ENCODE measurements at places on chromosomes 4 and X. TPM values are rescaled to one million over a fixed set of nuclear protein-coding genes. Genes with fewer than 3 reads are reported as not detected.

The EGF gene
- total RNA-seq, result not detected

- no peak for DNase-seq
Observed at GRCh38 chr4:95363559-95363925, 185.2 kb downstream of the UNC5C start.

- no peak for DNase-seq
Observed at GRCh38 chr4:100414016-100414790, 103.6 kb downstream of the EMCN start.

- DNase-seq, result peak; percentile 22
Observed at GRCh38 chr4:2963966-2964471, 648 bp downstream of the GRK4 start.

The ZNF595 gene
- 3.9 TPM for total RNA-seq

DNA sequence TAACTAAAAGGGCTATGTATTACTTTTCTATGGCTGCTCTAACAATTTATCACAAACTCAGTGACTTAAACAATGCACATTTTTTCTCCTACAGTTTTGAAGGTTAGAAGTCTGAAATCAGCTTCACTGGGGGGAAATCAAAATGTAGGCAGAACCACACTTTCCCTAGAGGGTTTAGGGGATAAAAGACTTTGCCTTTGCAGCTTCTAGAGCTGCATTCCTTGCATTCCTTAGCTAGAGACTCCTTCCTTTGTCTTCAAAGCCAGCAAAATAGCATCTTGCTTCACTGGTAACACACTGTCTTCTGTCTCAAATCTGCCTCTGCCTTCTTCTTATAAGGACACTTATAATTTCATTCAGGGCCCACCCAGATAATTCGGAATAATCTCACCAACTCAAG lies 152.4 kb upstream of the SPIN4 start:
- DNase-seq, result peak; percentile 2

- no peak for DNase-seq
Observed at GRCh38 chr4:76960014-76960413, 10.5 kb downstream of the SEPTIN11 start.

- DNase-seq, result no peak
Observed at GRCh38 chrX:110684653-110685052, 111.0 kb downstream of the CHRDL1 start.

DNA sequence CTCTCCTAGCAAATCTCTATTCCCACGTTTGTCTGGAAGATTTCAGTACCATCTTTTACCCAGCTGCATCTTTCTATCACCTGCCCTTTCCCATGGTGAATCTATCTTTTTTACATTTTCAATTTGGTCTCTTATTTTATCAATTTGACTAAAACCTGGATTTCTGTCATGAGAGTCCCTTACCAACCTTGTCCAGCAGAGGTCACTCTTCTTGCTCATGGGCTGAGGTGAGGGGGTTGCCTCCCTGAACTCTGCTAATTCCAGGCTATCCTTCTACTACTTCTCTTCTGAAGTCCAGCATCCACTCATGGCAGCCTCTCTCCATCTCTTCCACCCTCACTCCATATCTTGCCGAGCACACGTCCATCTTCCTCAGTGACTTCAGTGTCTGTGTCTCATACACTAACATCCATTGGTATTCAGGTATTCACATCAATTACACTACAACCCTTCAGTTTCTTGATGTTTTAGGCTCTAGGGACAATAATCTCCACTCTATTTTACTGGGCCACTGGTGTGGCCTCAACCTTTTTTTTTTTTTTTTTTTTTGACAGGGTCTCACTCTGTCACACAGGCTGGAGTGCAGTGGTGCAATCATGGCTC lies 17.8 kb upstream of the ZNF827 start:
- DNase-seq, result peak; percentile 53

DNA sequence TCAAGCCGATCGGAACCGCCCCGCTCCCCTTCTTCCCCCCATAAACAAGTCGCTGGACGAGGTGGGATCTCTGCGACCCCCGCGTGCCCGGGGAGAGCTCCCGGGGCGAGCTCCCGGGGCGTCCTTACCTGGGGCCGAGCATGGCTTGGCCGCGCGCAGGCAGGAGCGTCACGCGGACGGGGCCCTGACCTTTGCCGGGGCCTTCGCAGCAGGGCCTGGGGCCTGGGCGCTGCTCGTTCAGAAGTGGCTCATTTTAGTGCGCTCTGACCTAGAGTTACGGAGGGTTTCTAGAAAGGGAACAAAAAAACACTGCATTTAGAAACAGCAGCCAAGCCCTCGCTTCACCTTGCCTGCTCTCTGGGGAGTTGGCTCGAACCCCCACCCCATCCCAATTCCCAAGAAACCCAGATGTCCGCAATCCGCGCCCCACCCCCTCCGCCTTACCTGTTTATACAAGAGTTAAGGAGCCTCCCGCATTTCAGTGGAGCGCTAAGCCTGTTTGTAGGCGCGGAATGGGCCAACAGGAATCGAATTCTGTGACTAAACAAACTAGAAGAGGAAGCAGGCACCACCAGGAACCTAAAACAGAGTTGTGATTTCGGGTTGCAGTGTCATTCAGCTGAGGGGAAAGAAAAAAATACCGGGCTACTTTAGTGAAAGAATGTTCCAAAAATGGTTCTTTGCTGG lies 814 bp upstream of the RBM47 start:
- DNase-seq, result no peak

DNA sequence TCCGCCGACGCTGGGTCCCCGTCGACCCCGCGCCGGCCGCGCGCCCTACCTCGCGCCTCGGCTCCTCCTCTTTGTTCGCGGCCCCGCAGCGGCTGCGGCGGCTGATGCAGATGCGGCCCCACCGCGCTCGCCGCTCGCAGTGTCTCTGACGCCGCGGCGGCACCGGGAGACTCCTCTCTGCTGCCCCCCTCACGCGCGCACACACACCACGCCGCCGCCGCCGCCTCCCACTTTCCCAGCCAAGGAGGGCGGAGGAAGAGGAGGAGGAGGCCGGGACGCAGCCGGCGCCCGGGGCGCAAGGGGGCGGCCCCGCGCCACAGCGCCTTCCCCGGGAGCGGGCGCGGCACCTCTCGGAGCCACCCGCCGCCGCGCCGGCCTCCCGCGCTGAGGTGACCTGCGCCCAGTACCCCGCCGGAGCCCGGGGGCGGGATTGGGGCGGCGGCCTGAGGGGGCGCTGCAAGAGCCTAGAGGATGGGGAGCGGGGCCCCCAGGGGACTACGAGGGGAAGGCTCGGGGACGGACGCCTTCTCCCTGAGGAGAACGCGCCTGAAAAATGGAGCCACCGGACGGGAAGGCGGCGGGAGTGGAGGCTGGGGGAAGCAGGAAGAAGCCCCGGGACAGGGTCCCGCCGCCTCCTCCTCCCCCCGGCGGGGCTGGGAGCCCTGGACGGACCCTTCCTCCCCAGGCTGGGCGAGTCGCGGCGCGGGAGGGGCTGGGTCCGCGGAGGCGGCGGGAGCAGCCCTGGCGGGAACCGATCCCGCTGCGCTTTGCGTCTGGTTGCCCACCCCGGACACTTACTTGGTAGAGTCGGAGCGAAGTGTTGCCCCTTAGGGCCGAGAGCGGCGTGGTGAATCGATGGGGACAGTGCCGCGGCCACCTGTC lies at the start of gene SH3RF1:
SH3RF1 (minus strand) TSS at position 147 of the 882 bp plus-strand sequence. CDS start 1,744 bp downstream, outside the sequence.
- peak; percentile 66 for DNase-seq

- no peak for DNase-seq
Observed at GRCh38 chrX:44480591-44480990, 62.1 kb downstream of the FUNDC1 start.

GRCh38 chr4:47715716-47716416 lies 122.0 kb downstream of the CORIN start:
- no peak for DNase-seq

The IL13RA2 gene
- 0.20 TPM for total RNA-seq

The GPR82 gene
- total RNA-seq, result not detected

DNA sequence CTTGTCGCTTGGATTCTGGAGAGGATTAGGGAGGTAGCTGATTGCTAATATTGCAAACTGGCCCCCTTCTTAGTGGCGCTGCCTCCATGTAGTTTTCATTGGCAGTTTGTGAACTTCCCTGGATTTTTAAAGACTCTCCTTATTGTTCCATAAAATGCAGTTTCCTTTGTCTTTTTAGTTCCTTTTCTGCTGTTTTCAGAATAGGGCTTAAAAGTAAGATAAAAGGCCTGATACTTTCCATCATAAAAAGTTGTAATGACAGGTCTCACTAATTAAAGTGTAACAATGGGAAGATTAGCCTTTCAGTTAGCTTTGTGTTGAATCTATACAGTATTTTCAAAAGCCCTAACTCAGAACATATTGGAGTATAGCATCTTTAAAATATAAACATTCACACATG lies 21.2 kb downstream of the ZIC3 start:
- DNase-seq, result no peak

- DNase-seq, result no peak
Observed at GRCh38 chr4:17134565-17134964, 236.1 kb upstream of the LDB2 start.

- DNase-seq, result no peak
Observed at GRCh38 chr4:10273030-10273429, 156.4 kb upstream of the WDR1 start.

The BTC gene
- total RNA-seq, result not detected

DNA sequence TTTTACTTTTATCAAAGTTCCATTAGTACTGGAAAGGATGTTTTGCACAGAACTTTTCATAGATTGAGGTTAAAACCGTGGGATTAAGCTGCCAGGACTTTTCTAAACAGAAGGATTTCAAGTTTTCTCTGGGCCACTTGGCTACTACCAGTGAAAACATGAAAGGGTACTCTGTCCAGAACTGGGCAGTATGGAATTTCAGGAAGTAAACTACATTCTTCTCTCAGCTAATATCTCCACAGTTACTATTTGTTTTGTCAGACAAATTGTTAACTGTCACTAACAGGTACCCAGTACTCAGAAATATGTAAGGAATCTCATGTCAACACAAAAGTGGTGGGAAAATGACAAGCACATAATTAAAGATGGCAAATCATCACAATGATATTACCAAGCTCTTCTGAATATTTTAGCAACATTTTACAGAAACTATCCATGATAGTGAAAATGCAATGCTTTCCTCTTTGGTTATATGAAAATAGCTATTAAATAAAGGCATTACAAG lies 454.4 kb downstream of the C4orf33 start:
- peak; percentile 89 for DNase-seq

DNA sequence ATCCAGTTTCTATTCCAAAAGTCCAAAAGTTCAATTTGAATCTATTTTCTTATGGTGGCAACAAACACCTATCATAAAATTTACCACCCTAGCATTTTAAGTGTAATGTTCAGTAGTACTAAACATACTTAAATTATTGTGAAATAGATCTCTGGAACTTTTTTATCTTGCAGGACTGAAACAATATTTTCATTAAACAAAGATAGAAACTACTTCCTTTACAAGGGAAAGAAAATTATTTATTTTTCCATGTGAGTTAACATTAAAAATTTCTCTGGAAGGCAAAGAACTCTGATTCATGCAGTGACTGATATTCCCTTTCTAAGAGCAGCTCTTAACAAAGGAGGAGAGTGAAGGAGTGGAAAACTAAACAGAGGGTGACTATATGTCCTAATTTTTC lies 40.2 kb downstream of the ADH7 start:
- no peak for DNase-seq

The NUDT11 gene
- total RNA-seq, result 0.60 TPM

DNA sequence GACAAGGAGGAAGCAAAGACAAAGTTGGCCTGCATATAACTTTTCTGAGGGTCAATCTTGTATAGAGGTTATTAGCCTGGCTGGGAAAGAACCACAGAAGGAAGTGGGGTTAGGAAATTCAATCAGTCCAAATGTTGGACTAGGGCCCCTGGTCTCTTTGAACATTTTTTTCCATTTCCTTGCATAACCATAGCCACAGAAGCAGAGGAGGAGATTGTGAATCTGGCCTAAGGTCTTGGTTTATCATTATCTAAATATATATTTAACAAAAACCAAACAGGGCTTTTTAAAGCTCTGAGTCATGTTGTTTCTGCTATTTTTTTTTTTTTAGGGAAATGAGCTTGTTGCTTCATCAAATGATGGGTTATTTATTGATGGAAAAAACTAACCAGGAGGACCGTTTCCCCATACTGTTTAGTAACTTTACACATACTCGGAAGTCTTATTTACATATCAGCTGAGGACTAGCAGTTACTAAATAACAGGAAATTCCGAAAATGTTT lies 97.7 kb upstream of the ACSL4 start:
- peak; percentile 31 for DNase-seq

DNA sequence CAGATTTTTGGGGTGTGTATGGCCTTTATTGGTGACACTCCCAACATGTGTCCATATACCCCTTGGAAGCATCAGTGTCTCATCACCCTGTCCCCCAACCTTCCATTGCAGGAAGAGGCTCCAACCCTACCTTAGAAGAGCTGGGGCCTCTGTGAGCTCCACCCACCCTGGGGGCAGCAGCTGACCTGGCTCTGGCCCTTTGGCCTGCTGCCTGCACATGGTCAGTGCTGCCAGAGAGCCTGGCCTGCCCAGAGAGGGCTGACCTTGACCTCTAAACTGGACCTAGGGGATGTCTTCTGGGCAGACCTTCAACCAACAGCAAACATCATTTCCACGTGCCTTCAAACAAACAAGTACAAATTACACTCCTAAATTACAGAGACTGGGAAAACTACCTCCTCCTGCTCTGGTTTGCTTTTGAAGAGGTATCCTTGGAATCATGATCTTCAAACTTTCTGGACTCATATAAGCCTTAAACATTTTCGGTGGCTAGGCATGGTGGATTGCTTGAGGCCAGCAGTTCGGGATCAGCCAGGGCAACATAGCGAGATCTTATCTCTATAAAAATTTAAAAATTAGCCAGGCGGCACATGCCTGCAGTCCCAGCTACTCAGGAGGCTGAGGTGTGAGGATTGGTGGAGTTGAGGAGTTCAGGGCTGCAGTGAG lies 27.3 kb upstream of the KIAA0232 start:
- no peak for DNase-seq

The MAGEB6 gene
- not detected for total RNA-seq

DNA sequence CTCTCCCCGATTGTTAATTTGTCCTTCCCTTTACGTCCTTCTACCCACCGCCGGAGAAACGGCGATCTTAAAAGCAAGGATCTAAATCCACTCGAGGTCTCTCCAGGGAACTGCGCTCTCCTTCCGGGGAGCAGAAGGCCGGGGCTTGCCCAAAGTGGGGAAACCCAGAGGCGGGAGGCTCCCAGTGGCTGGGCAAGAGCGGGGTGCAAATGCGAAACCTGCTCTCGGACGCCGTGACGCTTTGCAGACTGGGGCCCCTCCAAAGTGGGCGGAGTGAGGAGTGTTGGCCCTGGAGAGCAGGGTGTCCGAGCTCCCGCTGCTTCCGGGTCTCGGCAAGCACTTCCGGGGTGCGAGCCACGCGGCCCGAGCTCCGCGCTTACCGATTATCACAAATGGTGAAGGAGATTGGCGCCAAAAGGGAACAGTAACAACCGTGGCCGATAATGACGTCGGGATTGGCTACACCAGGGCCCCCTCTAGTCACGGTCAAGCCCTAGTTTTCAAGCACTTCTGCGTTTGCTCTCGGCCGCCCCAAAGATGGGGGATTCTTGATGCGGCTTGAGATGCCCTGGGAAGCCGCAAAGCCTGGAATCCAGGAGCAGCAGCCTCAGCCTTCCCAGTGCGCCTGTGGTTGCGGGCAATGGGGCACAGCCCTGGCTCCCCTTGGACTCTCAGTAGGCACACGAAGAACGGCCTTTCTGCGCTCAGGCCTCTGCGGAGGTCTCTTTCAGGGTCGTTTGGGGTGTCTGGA lies 29.0 kb downstream of the HAND2 start:
- DNase-seq, result no peak

- DNase-seq, result no peak
Observed at GRCh38 chrX:132831336-132831973, 127.0 kb downstream of the HS6ST2 start.

The SYNPO2 gene
- total RNA-seq, result 0.20 TPM

The NOCT gene
- total RNA-seq, result 18.3 TPM

GRCh38 chr4:15755321-15756155 lies 22.6 kb upstream of the CD38 start:
- DNase-seq, result peak; percentile 76

All from lung microvascular endothelial cell (primary cell).